ENCODE measurements at places on chromosomes 6 and 20. TPM values are rescaled to one million over a fixed set of nuclear protein-coding genes. Genes with fewer than 3 reads are reported as not detected.

DNA sequence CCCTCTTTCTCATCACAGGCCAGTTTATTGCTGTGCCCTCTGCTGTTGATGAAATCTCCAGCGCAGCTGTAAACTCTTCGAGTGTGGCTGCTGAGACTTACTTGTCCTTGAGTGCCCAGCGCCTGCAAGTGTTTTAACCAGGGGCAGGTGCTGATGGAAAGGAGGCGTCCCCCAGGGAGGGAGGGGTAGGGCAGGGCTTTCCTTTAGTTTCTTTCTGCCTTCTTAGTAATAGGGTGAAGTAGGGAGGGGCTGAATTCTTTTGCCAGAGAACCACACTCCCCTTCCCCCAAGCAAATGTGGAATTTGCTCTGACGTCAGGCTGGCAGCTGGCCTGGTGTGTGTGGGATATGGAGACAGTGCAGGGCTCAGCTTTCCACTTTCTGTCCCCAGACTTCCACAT is 61.2 kb downstream of the IGF2R start:
- peaks cover 3% of the 10 kb centered on the region for H3K4me1 ChIP-seq
- DNase-seq: peak; percentile 80
- no peaks in the 10 kb centered on the region for H3K36me3 ChIP-seq
- H3K27me3 ChIP-seq: no peaks in the 10 kb centered on the region
- no peak overlapping the region for H3K4me3 ChIP-seq

- H3K27me3 ChIP-seq: no peaks in the 10 kb centered on the region
- H3K36me3 ChIP-seq: no peaks in the 10 kb centered on the region
- no peak overlapping the region for H3K27ac ChIP-seq
- H3K4me3 ChIP-seq: no peak overlapping the region
- no peak for DNase-seq
Measured at GRCh38 chr6:16632101-16632500, 129.2 kb downstream of the ATXN1 start.

DNA sequence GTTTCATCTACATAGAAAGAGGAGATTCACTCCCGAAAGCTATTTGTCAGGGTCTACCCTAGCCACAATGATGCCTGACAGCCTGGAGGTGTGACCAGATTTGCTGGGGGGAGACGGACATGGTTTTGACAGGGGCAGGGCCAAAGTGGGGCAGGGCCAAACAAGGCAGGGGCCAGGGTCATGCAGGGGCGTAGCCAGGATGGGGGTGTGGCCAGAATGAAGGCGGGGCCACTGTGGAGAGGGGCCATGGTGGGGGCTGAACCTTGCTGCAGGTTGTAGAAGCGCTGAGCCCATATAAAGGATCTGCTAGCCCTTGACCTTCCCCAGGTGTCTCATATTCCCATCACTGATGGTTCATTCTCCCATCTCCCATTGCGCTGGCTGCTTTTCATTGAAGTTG is 184.1 kb upstream of the SULF2 start:
- no peak overlapping the region for H3K27ac ChIP-seq
- DNase-seq: no peak
- no peaks in the 10 kb centered on the region for H3K27me3 ChIP-seq
- no peaks in the 10 kb centered on the region for H3K36me3 ChIP-seq
- H3K4me1 ChIP-seq: peaks cover 9% of the 10 kb centered on the region

GRCh38 chr20:60057866-60058807 is 99.9 kb downstream of the CDH26 start:
- peak; percentile 49 for DNase-seq
- H3K36me3 ChIP-seq: no peaks in the 10 kb centered on the region
- peaks cover 71% of the 10 kb centered on the region for H3K4me1 ChIP-seq
- peak overlapping the region; percentile 96 for H3K27ac ChIP-seq
- H3K27me3 ChIP-seq: peaks cover 13% of the 10 kb centered on the region
- H3K4me3 ChIP-seq: no peak overlapping the region

DNA sequence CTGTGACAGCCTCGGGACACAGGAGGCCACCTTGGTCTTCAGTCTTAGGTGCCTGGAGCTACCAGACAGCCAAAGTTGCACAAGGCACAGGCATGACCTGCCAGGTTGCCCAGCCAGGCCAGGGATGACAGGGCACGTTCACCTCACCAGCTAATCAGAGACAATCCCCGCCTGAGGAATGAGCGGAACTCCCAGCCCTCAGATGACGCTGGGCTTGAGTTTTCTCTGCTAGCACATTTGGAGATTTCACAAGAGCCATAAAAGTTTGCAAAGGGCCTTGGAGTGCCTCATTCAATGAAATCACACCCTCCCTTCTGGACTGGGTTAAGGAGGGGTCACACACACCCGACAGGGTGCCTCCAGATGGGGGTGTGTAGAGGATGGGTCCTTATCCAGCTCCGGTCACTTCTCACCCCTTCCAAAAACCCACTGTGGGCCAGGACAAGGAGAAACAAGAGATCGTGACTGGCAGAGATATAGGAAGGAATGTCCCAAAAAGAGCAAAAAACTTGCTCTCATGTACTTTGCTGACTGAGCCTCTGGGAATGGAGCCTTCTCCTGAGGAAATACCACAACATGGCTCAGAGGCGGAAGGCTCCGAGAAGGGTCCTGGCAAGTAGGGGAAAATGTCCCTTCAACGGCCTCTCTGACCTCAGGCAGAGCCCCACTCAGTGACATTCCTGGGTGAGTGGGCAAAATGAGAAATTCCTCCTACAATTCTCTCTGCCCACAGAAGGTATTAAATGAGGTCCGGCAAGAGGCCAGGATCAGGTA is 121.6 kb downstream of the ISM1 start:
- peak overlapping the region; percentile 50 for H3K27ac ChIP-seq
- no peaks in the 10 kb centered on the region for H3K36me3 ChIP-seq
- DNase-seq: peak; percentile 71

GRCh38 chr20:8388141-8388540 is 256.1 kb downstream of the PLCB1 start:
- peaks cover 19% of the 10 kb centered on the region for H3K4me1 ChIP-seq
- no peaks in the 10 kb centered on the region for H3K27me3 ChIP-seq
- DNase-seq: no peak
- H3K27ac ChIP-seq: no peak overlapping the region
- H3K4me3 ChIP-seq: no peak overlapping the region

DNA sequence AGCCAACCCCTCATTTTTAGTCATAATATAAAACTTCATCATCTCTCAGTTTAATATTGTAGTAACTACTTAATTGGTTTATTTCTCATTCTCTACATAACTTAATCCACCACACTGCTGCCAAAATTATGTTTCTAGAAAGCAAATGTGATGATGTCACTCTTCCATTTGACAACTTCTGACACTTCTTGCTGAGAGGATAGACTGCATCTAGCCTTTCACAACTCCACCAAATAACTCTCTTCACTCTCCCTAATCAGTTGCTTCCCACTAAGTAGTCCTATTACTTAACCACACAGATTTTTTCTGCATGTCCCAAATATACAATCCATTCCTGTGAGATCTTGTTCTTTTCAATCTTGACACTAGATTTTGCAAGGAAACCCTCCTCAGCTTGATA is 951.3 kb downstream of the EPHA7 start:
- no peak for DNase-seq
- H3K27me3 ChIP-seq: no peaks in the 10 kb centered on the region
- no peaks in the 10 kb centered on the region for H3K36me3 ChIP-seq
- no peak overlapping the region for H3K27ac ChIP-seq
- no peaks in the 10 kb centered on the region for H3K4me1 ChIP-seq
- H3K4me3 ChIP-seq: no peak overlapping the region

- no peaks in the 10 kb centered on the region for H3K36me3 ChIP-seq
- H3K27ac ChIP-seq: no peak overlapping the region
- no peak overlapping the region for H3K4me3 ChIP-seq
- DNase-seq: no peak
- H3K27me3 ChIP-seq: no peaks in the 10 kb centered on the region
Measured at GRCh38 chr6:143110572-143110971, 49.9 kb downstream of the AIG1 start.

DNA sequence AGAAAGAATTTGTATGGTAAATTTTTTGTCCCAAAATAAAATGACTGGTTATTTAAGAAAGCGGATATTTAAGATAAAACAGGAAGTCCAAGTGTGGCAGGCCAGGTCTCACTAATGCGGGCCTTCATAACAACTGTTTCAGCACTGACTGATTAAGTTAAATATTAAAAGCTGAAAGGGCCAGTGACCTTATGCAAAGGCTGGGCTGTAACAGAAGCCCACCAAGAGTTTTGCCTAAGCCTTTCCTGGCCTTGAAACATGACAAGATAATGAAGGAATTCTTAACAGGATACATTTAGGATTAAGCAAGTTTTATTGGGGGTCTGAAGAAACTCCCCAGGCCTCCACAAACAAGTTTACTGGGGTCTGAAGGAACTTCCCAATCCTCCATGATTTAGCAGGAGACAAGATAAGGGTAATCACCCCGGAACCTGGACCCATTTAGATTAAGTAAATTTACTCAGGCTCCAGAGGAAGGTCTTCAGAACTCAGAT is 36.3 kb downstream of the ZNF133 start:
- no peak overlapping the region for H3K27ac ChIP-seq
- no peaks in the 10 kb centered on the region for H3K36me3 ChIP-seq
- no peak for DNase-seq
- no peak overlapping the region for H3K4me3 ChIP-seq

- peaks cover 4% of the 10 kb centered on the region for H3K4me1 ChIP-seq
- no peaks in the 10 kb centered on the region for H3K27me3 ChIP-seq
- H3K4me3 ChIP-seq: peak overlapping the region; percentile 58
- no peak for DNase-seq
- peak overlapping the region; percentile 82 for H3K27ac ChIP-seq
- no peaks in the 10 kb centered on the region for H3K36me3 ChIP-seq
Measured at GRCh38 chr6:3052481-3053230, 15.6 kb upstream of the RIPK1 start.

- no peaks in the 10 kb centered on the region for H3K4me1 ChIP-seq
- H3K27ac ChIP-seq: no peak overlapping the region
- no peak overlapping the region for H3K4me3 ChIP-seq
- no peaks in the 10 kb centered on the region for H3K36me3 ChIP-seq
- no peaks in the 10 kb centered on the region for H3K27me3 ChIP-seq
- no peak for DNase-seq
Measured at GRCh38 chr20:9053108-9053507, 15.8 kb upstream of the PLCB4 start.

DNA sequence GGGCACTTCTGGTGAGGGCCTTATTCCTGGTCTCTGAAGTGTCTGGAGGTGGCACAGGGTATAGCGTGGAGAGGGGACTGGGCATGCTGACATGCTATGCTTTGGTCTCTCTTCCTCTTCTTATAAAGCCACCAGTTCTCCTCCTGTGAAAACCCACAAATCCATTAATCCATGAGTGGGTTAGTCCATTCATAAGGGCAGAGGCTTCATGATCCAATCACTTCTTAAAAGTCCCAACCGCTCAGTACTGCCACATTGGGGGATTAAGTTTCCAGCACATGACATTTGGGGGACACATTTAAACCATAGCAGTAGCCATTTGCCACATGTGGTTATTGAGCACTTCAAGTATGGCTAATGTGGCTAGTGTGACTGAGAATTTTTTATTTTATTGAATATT is 3.8 kb upstream of the TRIB3 start:
- H3K4me1 ChIP-seq: peaks cover 39% of the 10 kb centered on the region
- H3K27me3 ChIP-seq: no peaks in the 10 kb centered on the region
- no peak overlapping the region for H3K4me3 ChIP-seq
- no peak overlapping the region for H3K27ac ChIP-seq

GRCh38 chr20:48657426-48658197 is 170.2 kb downstream of the PREX1 start:
- H3K27ac ChIP-seq: no peak overlapping the region
- no peaks in the 10 kb centered on the region for H3K27me3 ChIP-seq
- H3K36me3 ChIP-seq: no peaks in the 10 kb centered on the region

DNA sequence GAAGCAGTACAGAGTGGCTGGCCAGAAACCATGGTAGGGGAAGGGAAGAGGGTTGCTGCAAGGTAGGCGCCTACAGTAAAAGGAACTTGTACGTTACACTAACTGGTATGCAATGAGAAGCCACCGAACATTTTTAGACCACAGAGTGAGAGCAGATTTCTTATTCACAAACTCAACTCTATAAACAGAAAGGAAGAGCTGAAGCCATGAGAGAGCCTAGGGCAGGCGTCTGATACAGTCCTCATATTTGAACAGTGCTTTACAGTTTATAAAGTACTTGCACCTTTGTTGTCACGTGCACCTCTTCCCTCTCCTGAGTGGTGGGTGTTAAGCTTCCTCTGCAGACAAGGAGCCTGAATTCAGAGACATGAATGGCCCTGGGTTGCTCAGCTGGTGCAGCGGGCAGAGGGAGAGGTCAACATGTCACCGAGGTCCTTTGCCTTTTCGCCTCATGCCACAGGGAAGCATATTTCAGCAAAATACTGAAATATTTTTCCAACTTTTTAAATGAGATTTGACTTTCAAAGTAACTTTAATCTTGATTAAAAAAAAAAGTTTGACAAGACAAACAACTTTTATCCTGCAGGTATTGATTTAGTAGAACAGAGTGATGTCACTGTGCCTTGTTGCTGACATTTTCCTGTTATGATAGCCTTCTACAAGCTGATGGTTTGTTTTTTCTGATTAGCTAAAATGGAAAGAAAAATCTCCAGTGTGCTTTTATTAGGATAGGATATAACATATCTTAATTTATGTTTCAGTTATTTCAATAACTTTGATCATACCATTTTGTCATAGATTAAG is 23.8 kb downstream of the UST start:
- no peak overlapping the region for H3K4me3 ChIP-seq
- no peaks in the 10 kb centered on the region for H3K27me3 ChIP-seq
- no peak for DNase-seq
- H3K27ac ChIP-seq: peak overlapping the region; percentile 39
- H3K4me1 ChIP-seq: peaks cover 9% of the 10 kb centered on the region

GRCh38 chr20:22794200-22794599 is 209.8 kb upstream of the FOXA2 start:
- peaks cover 3% of the 10 kb centered on the region for H3K4me1 ChIP-seq
- no peaks in the 10 kb centered on the region for H3K36me3 ChIP-seq
- no peak overlapping the region for H3K4me3 ChIP-seq
- H3K27ac ChIP-seq: no peak overlapping the region

GRCh38 chr6:50145125-50145524 is 95.4 kb upstream of the DEFB112 start:
- H3K4me3 ChIP-seq: no peak overlapping the region
- no peaks in the 10 kb centered on the region for H3K36me3 ChIP-seq
- H3K27ac ChIP-seq: no peak overlapping the region
- no peak for DNase-seq
- H3K27me3 ChIP-seq: no peaks in the 10 kb centered on the region

GRCh38 chr6:11532097-11532496 is 5.5 kb upstream of the TMEM170B start:
- H3K36me3 ChIP-seq: no peaks in the 10 kb centered on the region
- DNase-seq: no peak
- H3K4me1 ChIP-seq: peaks cover 22% of the 10 kb centered on the region
- H3K27ac ChIP-seq: no peak overlapping the region
- no peak overlapping the region for H3K4me3 ChIP-seq

The LRFN2 gene
- not detected for total RNA-seq

The TBC1D7 gene
- 20.2 TPM for total RNA-seq

The CST4 gene
- not detected for total RNA-seq

The ZSCAN23 gene
- total RNA-seq: 5.2 TPM

The CLVS2 gene
- total RNA-seq: not detected

The PBOV1 gene
- not detected for total RNA-seq
